Sigmoid colon (tissue), 7 donors: ENCODE measurements at places on chromosomes 3 and 15. TPM values are rescaled to one million over a fixed set of nuclear protein-coding genes. Genes with fewer than 3 reads are reported as not detected.
A peak's percentile ranks its signal among the peaks of the same experiment; 100 is the strongest.

DNA sequence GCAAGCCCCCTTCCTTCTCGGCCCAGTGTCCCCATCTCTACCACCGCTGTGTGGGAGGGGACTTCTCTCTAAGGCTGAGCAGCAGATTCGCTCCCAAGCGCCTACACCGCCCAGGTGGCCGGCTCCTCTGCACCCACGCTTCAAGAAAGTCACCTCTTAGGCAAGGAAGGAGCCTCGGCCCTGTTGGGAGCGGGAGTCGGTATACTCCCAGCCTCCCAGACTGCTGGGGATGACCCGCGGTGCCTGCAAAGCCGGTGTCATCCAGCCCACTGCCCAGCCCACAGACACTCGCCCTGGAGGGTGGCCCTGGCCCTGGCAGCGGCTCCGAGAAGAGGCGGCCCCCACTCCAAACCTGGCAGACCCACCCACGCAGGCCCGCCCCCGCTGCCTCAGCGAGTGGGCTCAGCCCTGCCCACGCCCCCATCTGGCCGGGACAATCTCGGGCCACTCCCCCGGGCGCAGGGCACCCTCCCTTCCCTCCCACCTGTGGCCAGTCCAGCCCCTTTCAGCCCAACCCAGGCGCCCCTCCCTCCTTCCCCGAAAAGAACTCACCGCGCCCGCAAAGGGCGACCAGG is 396 bp downstream of the CHRNB4 start:
- no peaks in the 10 kb centered on the region for H3K4me1 ChIP-seq
- H3K27ac ChIP-seq: no peak overlapping the region
- H3K27me3 ChIP-seq: no peaks in the 10 kb centered on the region
- no peak for DNase-seq

DNA sequence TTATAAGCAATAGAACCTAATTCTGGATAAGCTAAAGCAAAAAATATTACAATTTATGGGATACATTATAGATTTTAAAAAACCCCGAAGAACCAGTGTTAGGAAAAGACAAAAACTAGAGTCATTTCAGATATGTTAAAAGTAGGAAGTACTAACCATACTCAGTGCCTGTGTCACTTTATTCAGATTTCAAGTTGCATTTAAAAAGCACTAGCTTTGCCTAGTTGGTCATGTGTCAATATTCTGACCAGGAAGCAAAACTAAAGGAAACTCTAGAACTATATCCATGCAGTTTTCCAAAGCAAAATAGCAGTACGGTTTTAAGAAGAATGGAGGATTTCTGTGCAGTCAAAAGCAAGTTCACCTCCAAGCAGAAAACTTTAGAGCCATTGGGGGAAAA is 88.4 kb downstream of the RAP2B start:
- no peaks in the 10 kb centered on the region for H3K27me3 ChIP-seq
- H3K27ac ChIP-seq: no peak overlapping the region
- no peak for DNase-seq

The MASP1 gene
- 236 TPM for total RNA-seq

DNA sequence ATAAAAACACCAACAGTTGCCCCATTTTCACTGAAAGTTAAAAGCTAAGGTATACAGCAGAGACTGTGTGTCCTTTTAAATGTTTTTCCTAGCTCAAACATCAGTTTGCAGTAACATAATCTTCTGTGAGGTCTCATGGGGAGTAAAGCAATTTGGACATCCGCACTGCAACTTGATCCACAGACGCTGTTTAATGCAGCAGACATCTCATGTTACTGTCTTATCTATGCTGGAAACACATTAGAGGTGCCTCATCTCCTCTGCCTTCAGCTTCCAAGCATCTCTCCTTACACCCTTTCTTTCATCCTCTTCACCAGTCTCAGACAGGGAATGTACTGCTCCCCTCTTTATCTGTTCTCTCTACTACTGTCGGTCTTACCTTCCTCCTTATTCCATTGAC is 53.7 kb upstream of the ATP11B start:
- DNase-seq: no peak
- no peaks in the 10 kb centered on the region for H3K27me3 ChIP-seq
- no peaks in the 10 kb centered on the region for H3K36me3 ChIP-seq
- no peaks in the 10 kb centered on the region for H3K4me1 ChIP-seq
- H3K4me3 ChIP-seq: no peak overlapping the region

The GYG1 gene
- 170 TPM for total RNA-seq

DNA sequence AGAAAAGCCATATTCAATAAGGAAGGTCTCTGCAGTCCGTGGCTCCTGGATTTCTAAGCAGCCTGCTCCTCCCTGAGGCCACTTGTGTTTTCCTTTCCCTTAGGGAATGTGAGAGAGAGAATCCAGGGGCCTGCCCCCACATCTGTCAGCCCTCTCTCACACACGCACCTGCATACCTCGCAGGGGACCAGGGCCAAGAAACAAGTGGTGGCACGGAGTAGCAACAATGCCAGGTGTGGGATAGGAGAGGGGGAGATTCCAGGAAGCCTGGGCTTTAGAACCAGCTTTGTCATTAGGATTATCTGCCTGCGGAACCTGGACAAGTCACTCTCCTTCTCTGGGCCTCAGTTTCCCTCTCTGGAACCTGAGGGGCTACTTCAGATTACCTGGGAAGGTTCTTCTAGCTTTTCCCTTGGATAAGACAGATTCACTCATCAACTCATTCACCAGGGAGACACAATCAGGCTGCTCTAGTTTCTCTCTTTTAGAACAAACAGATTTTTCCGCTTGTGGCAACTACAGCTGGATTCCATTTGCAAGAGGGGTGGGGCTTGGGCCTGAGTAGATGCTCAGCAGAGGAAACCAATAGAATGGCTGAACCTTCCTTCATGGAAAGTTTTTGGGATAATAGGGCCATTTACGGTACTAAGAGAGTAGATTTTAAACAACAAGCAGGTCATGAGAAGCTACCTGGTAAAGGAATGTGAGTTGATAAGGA is 19.5 kb downstream of the BCL6 start:
- H3K36me3 ChIP-seq: peaks cover 88% of the 10 kb centered on the region
- no peaks in the 10 kb centered on the region for H3K27me3 ChIP-seq
- peaks cover 7% of the 10 kb centered on the region for H3K4me1 ChIP-seq

DNA sequence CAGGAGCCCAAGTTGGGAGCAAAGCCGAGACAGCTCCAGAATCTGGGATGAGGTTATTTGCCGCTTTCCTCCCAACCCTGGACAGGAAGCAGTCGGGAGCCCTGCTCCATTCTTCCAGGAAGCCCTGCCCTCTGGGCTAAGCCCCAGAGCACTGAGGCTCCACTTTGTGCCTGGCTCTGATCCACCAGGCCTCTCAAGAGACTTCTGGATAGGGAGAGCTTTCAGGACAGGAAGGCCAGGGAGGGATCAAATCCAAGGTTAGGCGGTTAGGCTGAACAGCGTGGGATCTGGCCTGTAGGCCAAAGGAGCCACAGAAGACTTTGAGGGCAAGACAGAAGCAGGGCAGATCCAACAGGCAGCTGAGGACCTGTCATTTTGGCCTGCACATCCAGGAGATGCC is 835 bp downstream of the STOML1 start:
- H3K36me3 ChIP-seq: peaks cover 13% of the 10 kb centered on the region
- peak overlapping the region; percentile 85 for H3K4me3 ChIP-seq
- no peaks in the 10 kb centered on the region for H3K27me3 ChIP-seq
- H3K4me1 ChIP-seq: peaks cover 76% of the 10 kb centered on the region
- peak; percentile 91 for DNase-seq

The GOLGA8J gene
- total RNA-seq: not detected

The ZNF770 gene
- total RNA-seq: 20.4 TPM

The TIMP4 gene
- 25.0 TPM for total RNA-seq

The CADPS gene
- 4.1 TPM for total RNA-seq

The CLRN1 gene
- total RNA-seq: not detected

GRCh38 chr3:133905376-133905775 is 9.7 kb upstream of the RAB6B start:
- H3K27ac ChIP-seq: no peak overlapping the region
- H3K4me1 ChIP-seq: no peaks in the 10 kb centered on the region
- no peak for DNase-seq
- H3K4me3 ChIP-seq: no peak overlapping the region
- H3K36me3 ChIP-seq: no peaks in the 10 kb centered on the region

DNA sequence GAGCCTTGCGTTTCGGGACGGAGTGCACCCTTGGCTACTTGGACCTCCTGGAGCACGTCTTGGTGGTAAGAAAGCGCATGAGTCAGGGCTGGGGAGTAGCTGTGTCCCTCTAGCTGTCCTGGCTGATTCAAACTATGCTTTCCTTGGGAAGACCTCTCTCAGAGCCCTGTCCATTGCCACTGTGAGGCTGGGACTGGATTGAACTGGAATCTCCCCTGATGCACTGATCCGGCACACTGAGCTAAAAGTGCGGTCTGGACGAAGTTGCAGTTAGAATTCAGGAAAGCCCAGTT is 232.6 kb upstream of the TPM1 start:
- no peak for DNase-seq
- H3K4me3 ChIP-seq: no peak overlapping the region
- H3K27me3 ChIP-seq: no peaks in the 10 kb centered on the region
- H3K4me1 ChIP-seq: no peaks in the 10 kb centered on the region
- H3K27ac ChIP-seq: no peak overlapping the region

GRCh38 chr15:37870711-37871110 is 63.7 kb upstream of the TMCO5A start:
- H3K36me3 ChIP-seq: no peaks in the 10 kb centered on the region
- H3K27me3 ChIP-seq: no peaks in the 10 kb centered on the region
- H3K27ac ChIP-seq: no peak overlapping the region
- DNase-seq: no peak

DNA sequence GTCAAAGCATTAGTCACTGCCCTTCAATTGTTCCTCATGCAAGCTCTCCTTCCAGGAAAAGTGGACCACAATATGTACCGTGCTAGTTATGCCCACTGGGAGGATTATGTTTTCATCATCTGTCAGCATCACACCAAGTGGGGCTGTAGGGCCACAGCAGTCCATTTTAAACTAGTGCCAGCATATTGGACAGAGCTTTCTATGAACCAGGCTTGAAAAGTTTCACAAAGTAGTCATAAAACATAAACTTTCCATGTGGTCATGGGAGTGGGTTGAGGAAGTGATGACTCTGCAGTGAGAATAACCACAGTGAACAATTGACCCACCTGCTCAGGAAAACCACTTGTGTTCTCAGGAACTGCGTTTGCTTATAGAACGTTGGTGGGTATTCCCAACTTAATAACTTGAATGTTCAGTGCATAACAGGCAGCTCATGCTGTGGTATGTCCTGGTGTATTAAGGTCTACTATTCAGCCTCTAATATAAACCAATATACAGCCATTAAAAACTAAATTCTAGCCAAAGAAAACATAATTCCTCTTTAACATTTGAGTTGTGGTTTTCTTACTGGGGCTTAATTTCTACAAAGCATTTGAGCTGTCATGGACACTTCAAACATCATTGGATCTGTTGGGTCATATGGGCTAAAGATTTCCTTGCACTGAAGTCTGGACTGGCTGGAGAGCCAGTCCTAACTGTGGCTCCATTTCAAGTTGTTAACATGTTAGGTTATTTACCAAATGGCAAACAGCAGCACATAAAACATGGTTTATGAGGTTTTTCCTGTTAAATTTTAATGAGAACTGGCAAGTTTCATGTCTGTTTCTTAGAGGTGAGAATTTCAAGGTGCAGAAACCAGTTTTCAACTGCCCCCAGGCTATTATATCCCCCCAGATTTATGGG is 274.1 kb downstream of the OTOL1 start:
- H3K27ac ChIP-seq: no peak overlapping the region
- H3K4me1 ChIP-seq: no peaks in the 10 kb centered on the region
- DNase-seq: no peak
- H3K27me3 ChIP-seq: no peaks in the 10 kb centered on the region

DNA sequence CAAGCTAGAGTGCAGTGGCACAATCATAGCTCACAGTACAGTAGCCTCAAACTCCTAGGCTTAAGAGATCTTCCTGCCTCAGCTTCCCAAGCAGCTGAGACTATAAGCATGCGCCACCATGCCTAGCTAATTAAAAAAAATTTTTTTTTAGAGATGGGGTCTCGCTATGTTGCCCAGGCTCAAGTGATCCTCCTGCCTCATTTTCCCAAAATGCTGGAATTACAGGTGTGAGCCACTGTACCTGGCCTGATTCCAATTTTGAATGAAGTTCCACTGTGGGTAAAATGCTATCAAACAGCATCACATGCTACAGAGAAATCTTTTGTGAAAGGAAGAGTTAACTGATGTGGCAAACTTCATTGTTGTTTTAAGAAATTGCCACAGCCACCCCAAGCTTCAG is 17.5 kb downstream of the ADPGK start:
- H3K36me3 ChIP-seq: peaks cover 14% of the 10 kb centered on the region
- H3K27me3 ChIP-seq: no peaks in the 10 kb centered on the region
- DNase-seq: no peak
- no peaks in the 10 kb centered on the region for H3K4me1 ChIP-seq

- H3K27me3 ChIP-seq: no peaks in the 10 kb centered on the region
- H3K27ac ChIP-seq: no peak overlapping the region
- H3K4me3 ChIP-seq: no peak overlapping the region
Observed at GRCh38 chr3:176911579-176911978, 285.7 kb downstream of the TBL1XR1 start.

DNA sequence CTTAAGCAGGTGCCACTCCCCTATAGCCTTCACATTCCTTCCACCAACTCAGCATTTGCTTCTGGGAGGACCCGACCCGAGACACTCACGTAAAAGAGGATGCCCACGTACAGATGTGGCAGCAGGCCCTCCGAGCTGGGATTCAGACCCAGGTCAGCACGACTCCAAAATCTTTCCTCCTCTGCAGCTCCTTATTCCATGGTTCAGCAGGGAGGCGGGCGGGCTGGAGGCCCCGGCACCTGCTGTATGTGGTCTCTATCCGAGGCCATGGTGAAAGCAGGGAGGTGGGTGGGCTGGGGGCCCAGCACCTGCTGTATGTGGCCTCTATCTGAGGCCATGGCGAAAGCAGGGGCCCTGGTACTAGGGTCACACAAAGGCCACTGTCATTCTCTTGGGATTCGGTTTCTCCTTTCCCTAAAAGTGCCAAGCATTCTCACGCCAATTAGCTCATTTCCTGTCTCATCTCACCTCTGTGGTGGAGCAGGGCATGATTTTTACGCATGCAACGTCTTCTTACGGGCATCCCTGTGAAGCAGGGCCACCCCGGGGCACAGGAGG is 5.9 kb upstream of the MUC4 start:
- no peaks in the 10 kb centered on the region for H3K4me1 ChIP-seq
- no peaks in the 10 kb centered on the region for H3K36me3 ChIP-seq
- DNase-seq: no peak

- H3K4me3 ChIP-seq: no peak overlapping the region
- no peaks in the 10 kb centered on the region for H3K27me3 ChIP-seq
- H3K27ac ChIP-seq: no peak overlapping the region
- H3K4me1 ChIP-seq: no peaks in the 10 kb centered on the region
- DNase-seq: no peak
- no peaks in the 10 kb centered on the region for H3K36me3 ChIP-seq
Observed at GRCh38 chr15:38190501-38190900, 62.1 kb upstream of the SPRED1 start.

- H3K27me3 ChIP-seq: no peaks in the 10 kb centered on the region
- H3K27ac ChIP-seq: no peak overlapping the region
- no peak for DNase-seq
- no peaks in the 10 kb centered on the region for H3K36me3 ChIP-seq
Observed at GRCh38 chr3:12628813-12629212, 35.1 kb downstream of the RAF1 start.

- H3K4me1 ChIP-seq: peaks cover 58% of the 10 kb centered on the region
- H3K27me3 ChIP-seq: no peaks in the 10 kb centered on the region
- peak; percentile 89 for DNase-seq
- no peak overlapping the region for H3K4me3 ChIP-seq
- H3K36me3 ChIP-seq: no peaks in the 10 kb centered on the region
Observed at GRCh38 chr3:128282380-128283196, 129.3 kb downstream of the EEFSEC start.

The TNIK gene
- 13.9 TPM for total RNA-seq
